ENCODE measurements at places on chromosomes 6 and 20.

GRCh38 chr20:35451295-35451694 lies 4.1 kb upstream of the CEP250 start:
- H3K27ac ChIP-seq = no peak overlapping the region
- H3K27me3 ChIP-seq = no peaks in the 10 kb centered on the region
- H3K4me1 ChIP-seq = peaks cover 4% of the 10 kb centered on the region
- DNase-seq = no peak
- no peak overlapping the region for H3K4me3 ChIP-seq

- H3K27me3 ChIP-seq = no peaks in the 10 kb centered on the region
- no peak for DNase-seq
- no peaks in the 10 kb centered on the region for H3K4me1 ChIP-seq
- H3K27ac ChIP-seq = no peak overlapping the region
- H3K36me3 ChIP-seq = peaks cover 13% of the 10 kb centered on the region
- no peak overlapping the region for H3K4me3 ChIP-seq
Observed at GRCh38 chr20:23266530-23267398, 83.8 kb upstream of the NXT1 start.

DNA sequence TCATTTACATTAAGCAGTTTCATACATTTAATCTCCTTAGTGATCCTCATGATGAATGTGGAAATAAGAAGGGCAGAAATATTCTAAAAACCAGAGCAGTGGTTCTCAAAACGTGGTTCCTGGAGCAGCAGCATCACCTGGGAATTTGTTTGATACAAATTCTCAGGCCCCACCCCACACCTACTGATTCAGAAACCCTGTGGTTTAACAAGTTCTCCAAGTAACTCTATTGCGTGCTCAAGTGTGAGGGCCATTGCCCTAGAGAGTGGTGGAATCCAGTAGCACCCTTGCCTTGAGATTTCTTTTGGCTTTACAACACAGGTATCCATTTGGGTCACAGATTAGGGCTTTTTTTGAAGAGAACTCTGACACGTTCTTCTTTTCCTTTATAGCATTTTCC lies 354.6 kb upstream of the FLRT3 start:
- H3K27me3 ChIP-seq = no peaks in the 10 kb centered on the region
- no peak for DNase-seq

GRCh38 chr20:64075556-64075955 lies 3.8 kb downstream of the RGS19 start:
- no peaks in the 10 kb centered on the region for H3K27me3 ChIP-seq
- DNase-seq = no peak
- peaks cover 48% of the 10 kb centered on the region for H3K4me1 ChIP-seq
- H3K36me3 ChIP-seq = no peaks in the 10 kb centered on the region

GRCh38 chr6:41257369-41258195 lies 28.9 kb downstream of the TREM1 start:
- H3K4me1 ChIP-seq = peaks cover 14% of the 10 kb centered on the region
- no peak overlapping the region for H3K27ac ChIP-seq
- H3K27me3 ChIP-seq = peaks cover 11% of the 10 kb centered on the region
- H3K4me3 ChIP-seq = no peak overlapping the region
- H3K36me3 ChIP-seq = peaks cover 32% of the 10 kb centered on the region
- DNase-seq = no peak

- no peak overlapping the region for H3K27ac ChIP-seq
- no peak overlapping the region for H3K4me3 ChIP-seq
- peaks cover 4% of the 10 kb centered on the region for H3K4me1 ChIP-seq
- H3K27me3 ChIP-seq = no peaks in the 10 kb centered on the region
- no peak for DNase-seq
Observed at GRCh38 chr6:20952699-20953474, 418.6 kb downstream of the CDKAL1 start.

GRCh38 chr6:168562576-168563151 lies 121.7 kb downstream of the SMOC2 start:
- DNase-seq = no peak
- no peaks in the 10 kb centered on the region for H3K27me3 ChIP-seq
- H3K4me3 ChIP-seq = no peak overlapping the region
- no peak overlapping the region for H3K27ac ChIP-seq

- H3K4me1 ChIP-seq = no peaks in the 10 kb centered on the region
- no peak overlapping the region for H3K27ac ChIP-seq
- H3K4me3 ChIP-seq = no peak overlapping the region
- H3K27me3 ChIP-seq = peaks cover 61% of the 10 kb centered on the region
- no peak for DNase-seq
- H3K36me3 ChIP-seq = no peaks in the 10 kb centered on the region
Observed at GRCh38 chr20:57280221-57280620, 13.8 kb upstream of the BMP7 start.

- peaks cover 4% of the 10 kb centered on the region for H3K36me3 ChIP-seq
- no peak overlapping the region for H3K4me3 ChIP-seq
- no peak overlapping the region for H3K27ac ChIP-seq
- H3K27me3 ChIP-seq = peaks cover 67% of the 10 kb centered on the region
- no peaks in the 10 kb centered on the region for H3K4me1 ChIP-seq
Observed at GRCh38 chr6:137510923-137511322, 16.7 kb upstream of the OLIG3 start.

DNA sequence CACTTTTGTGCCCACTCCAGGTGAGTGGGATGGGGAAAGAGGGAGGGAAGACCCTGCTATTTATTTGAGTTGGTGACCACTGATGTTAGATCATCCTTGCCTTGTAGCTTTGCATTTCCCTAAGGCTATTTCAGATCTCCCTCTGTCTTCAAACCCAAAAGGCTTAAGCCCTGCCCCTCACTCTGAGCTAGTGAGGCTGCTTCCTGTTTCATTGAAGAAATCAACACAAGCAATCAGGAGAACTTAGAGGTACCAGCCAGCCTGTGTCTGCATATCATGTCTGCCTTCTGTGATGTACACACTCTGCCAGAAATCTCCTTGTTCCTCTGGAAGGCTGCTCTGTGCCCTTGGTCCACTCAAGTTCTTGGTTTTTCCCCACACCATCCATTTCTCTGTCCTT lies 135.3 kb downstream of the ARID1B start:
- H3K36me3 ChIP-seq = peaks cover 5% of the 10 kb centered on the region
- peak overlapping the region; percentile 96 for H3K27ac ChIP-seq
- no peaks in the 10 kb centered on the region for H3K27me3 ChIP-seq
- peak; percentile 15 for DNase-seq

DNA sequence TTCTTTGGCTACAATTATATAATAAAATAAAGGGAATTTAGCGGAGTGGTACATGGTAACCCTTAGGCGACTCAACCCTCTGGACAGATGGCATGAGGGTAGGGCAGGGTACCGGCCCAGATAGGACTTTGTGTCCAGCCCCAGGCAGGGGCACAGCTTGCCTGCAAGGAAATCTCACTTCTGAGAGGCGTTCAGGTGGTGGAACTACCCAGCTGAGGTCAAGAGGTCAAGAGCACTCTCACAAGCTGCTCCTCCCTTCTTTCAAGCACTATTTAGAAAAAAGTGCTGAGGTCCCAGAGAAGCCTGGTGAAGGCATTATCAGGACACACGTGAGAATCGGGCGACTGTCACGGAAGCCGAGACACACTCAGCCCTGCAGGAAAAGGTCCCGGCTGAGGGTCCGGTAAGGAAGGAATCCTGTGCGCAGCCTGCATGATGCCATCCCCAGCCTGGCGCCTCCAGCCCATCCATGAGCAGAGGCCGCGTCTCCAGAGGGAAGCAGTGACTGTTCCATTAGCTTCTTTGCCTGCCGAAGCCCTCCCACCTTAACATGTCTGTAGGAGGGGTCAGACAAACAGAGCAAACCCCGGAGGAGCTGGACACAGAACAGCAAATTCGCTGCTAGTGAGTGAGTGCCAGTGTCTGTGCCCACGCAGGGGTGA lies 54.8 kb downstream of the WDR27 start:
- H3K4me1 ChIP-seq = no peaks in the 10 kb centered on the region
- H3K27me3 ChIP-seq = no peaks in the 10 kb centered on the region
- DNase-seq = no peak
- H3K27ac ChIP-seq = no peak overlapping the region

GRCh38 chr6:31355583-31355948 lies 1.4 kb downstream of the HLA-B start:
- peaks cover 78% of the 10 kb centered on the region for H3K4me1 ChIP-seq
- no peaks in the 10 kb centered on the region for H3K27me3 ChIP-seq
- peak overlapping the region; percentile 100 for H3K27ac ChIP-seq
- H3K36me3 ChIP-seq = peaks cover 39% of the 10 kb centered on the region
- DNase-seq = no peak

DNA sequence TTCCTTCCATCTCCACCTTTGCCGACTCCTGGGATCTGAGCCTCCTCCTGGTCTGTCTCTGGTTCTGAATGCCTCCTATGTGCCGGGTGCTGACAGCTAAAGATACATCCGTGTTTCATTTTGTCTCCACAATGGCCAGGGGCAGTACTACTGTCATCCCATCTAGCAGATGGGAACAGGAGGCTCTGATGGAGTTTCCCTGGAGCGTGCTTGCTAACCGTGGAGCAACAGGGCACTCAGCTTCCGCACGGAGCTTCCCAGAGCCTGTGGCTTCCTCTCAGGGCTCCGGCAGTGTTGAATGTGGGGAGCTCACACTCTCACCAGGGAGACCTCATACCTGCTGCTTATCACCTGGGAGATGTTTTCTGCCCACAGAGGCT lies 11.9 kb upstream of the NPBWR2 start:
- peaks cover 12% of the 10 kb centered on the region for H3K27me3 ChIP-seq
- peaks cover 9% of the 10 kb centered on the region for H3K4me1 ChIP-seq
- peak overlapping the region; percentile 48 for H3K27ac ChIP-seq
- H3K36me3 ChIP-seq = no peaks in the 10 kb centered on the region
- no peak for DNase-seq
- no peak overlapping the region for H3K4me3 ChIP-seq

DNA sequence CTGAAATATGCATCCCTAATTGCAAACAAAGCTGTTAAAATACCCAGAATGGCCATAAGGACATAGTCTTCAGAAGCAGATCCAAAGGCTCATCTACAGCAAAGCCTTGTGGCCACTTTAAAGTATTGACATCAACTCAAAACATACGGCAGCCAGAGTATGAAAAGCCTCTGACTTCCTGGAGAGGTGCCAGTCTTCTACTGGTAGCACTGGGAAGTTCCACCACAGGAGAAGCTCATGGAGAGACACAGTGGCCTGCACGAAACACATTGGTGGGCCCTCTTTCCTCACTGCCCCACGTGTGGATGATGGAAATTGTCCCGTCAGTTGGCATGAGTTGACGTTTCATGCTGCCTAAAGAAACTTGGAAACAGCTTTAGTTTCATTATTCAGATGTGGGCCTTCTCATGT lies 202.6 kb upstream of the HEY2 start:
- DNase-seq = no peak
- H3K4me3 ChIP-seq = no peak overlapping the region
- H3K4me1 ChIP-seq = no peaks in the 10 kb centered on the region

DNA sequence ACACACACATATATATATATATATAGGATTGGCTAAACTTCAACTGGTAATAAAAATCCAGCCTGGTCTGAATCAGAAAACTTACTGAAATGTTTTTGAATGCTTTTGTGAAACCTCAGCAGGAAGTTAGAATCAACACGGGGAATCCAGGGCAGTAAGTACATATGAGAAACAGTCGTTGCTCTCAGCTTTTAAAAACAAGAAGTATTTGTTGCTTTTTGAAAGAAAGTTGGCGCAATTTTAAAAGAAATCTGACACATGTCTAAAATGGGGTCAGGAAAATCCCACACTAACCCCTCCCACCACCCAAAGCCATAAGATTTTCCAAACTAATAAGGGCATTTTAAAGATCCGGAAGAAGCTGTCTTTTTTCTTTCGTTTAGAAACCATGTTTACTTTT lies 11.5 kb upstream of the CCDC170 start:
- no peaks in the 10 kb centered on the region for H3K27me3 ChIP-seq
- peak overlapping the region; percentile 87 for H3K4me3 ChIP-seq
- H3K36me3 ChIP-seq = no peaks in the 10 kb centered on the region
- peaks cover 17% of the 10 kb centered on the region for H3K4me1 ChIP-seq

GRCh38 chr6:44255105-44255808 lies 2.1 kb downstream of the SLC35B2 start:
- H3K36me3 ChIP-seq = peaks cover 29% of the 10 kb centered on the region
- H3K4me1 ChIP-seq = peaks cover 78% of the 10 kb centered on the region
- no peaks in the 10 kb centered on the region for H3K27me3 ChIP-seq
- H3K27ac ChIP-seq = peak overlapping the region; percentile 87
- no peak for DNase-seq

- H3K4me1 ChIP-seq = peaks cover 66% of the 10 kb centered on the region
- no peaks in the 10 kb centered on the region for H3K36me3 ChIP-seq
- peak; percentile 99 for DNase-seq
- no peaks in the 10 kb centered on the region for H3K27me3 ChIP-seq
- peak overlapping the region; percentile 100 for H3K27ac ChIP-seq
- peak overlapping the region; percentile 86 for H3K4me3 ChIP-seq
Observed at GRCh38 chr6:158868890-158869825, 50.0 kb upstream of the EZR start.

- DNase-seq = no peak
- no peaks in the 10 kb centered on the region for H3K27me3 ChIP-seq
- H3K36me3 ChIP-seq = peaks cover 68% of the 10 kb centered on the region
- no peak overlapping the region for H3K4me3 ChIP-seq
- H3K27ac ChIP-seq = no peak overlapping the region
- peaks cover 17% of the 10 kb centered on the region for H3K4me1 ChIP-seq
Observed at GRCh38 chr20:24977797-24978196, 14.8 kb downstream of the APMAP start.

GRCh38 chr20:14959506-14960475 lies 622.4 kb upstream of the FLRT3 start:
- H3K27ac ChIP-seq = no peak overlapping the region
- H3K36me3 ChIP-seq = no peaks in the 10 kb centered on the region
- DNase-seq = no peak
- H3K27me3 ChIP-seq = peaks cover 12% of the 10 kb centered on the region
- no peak overlapping the region for H3K4me3 ChIP-seq
- no peaks in the 10 kb centered on the region for H3K4me1 ChIP-seq

- H3K4me1 ChIP-seq = peaks cover 5% of the 10 kb centered on the region
- H3K4me3 ChIP-seq = no peak overlapping the region
- H3K36me3 ChIP-seq = no peaks in the 10 kb centered on the region
Observed at GRCh38 chr6:163398115-163398514, 16.4 kb upstream of the QKI start.

- H3K27ac ChIP-seq = no peak overlapping the region
- H3K4me3 ChIP-seq = no peak overlapping the region
- no peaks in the 10 kb centered on the region for H3K36me3 ChIP-seq
- no peaks in the 10 kb centered on the region for H3K4me1 ChIP-seq
Observed at GRCh38 chr6:44567406-44567805, 179.9 kb downstream of the CDC5L start.

- H3K27me3 ChIP-seq = peaks cover 4% of the 10 kb centered on the region
- no peak overlapping the region for H3K27ac ChIP-seq
- H3K36me3 ChIP-seq = no peaks in the 10 kb centered on the region
- no peak overlapping the region for H3K4me3 ChIP-seq
- no peaks in the 10 kb centered on the region for H3K4me1 ChIP-seq
- no peak for DNase-seq
Observed at GRCh38 chr6:147117011-147117410, 87.2 kb upstream of the STXBP5 start.

DNA sequence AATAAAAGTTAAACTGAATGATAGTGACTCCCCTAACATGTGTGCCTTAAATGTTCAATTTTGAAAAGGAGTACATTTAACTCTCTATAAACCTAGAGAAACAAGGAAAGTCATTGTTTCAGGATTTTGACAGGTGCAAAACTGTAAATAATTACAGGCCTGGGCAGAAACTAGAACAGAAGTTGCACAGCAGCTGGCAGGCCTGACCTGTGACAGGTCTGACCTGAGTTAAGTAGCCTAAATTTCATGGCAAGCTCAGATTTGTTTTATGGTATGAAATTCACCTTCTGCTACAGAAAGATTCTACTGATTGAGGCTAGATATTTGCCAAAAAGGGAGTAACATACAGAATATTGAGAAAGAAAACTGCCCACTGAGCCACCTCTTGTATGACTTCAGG lies 166.1 kb downstream of the CDKAL1 start:
- no peaks in the 10 kb centered on the region for H3K27me3 ChIP-seq
- no peaks in the 10 kb centered on the region for H3K36me3 ChIP-seq
- DNase-seq = no peak
